Suppressor macrophage treated with lipopolysaccharide for 1 hour (primary cell): ENCODE measurements at places on chromosomes 12 and 14.
A peak's percentile ranks its signal among the peaks of the same experiment; 100 is the strongest.

- no peak for DNase-seq
Observed at GRCh38 chr14:93923626-93924025, 3.5 kb upstream of the FAM181A start.

DNA sequence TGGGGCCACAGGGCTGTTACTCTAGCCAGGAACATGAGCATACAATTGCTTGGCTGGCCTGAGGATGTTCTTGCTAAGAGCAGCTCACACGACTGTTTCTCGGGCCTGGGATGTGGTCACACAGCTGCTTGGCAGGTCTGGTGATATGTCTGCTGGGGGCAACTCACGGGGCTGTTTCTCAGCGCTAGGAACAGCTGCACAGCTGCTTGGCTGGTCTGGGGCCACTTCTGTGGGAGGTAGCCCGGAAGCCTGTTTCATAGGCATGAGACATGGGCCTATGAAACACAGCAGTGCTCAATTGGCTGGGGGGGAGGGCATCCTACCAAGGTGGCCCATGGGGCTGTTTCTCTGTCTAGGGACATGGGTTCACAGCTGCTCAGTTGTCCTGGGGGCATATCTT, 73.4 kb upstream of the DDHD1 start:
- DNase-seq = no peak

- DNase-seq = no peak
Observed at GRCh38 chr14:39712293-39712999, 280.2 kb upstream of the FBXO33 start.

- DNase-seq = peak; percentile 80
Observed at GRCh38 chr12:12817616-12818015, 4.5 kb downstream of the DDX47 start.

GRCh38 chr12:28966046-28966780, 182.9 kb upstream of the FAR2 start:
- DNase-seq = no peak

GRCh38 chr14:69268763-69269162, 8.8 kb downstream of the GALNT16 start:
- DNase-seq = no peak

GRCh38 chr14:105492031-105492970, 1.3 kb downstream of the TEDC1 start:
- no peak for DNase-seq

DNA sequence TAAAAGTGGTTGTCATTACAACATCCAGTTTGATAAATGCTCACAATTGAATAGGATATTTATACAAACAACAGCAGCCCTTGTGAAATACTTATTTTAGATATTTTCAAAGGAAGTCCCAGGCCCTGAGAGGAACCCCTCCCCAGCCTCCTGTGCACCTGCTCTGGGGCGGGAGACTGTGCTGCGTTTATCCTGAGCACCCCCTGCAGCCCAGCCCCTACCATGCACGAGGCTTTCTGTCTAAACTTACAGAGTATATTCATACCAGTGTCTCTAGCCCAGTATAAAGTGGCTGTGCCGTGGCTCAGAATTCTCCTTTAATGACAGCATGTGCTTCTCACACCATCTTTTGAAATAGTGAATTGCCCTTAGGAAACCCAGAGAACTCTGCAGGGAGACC, 1084.3 kb downstream of the TMEM121 start:
- DNase-seq = no peak

DNA sequence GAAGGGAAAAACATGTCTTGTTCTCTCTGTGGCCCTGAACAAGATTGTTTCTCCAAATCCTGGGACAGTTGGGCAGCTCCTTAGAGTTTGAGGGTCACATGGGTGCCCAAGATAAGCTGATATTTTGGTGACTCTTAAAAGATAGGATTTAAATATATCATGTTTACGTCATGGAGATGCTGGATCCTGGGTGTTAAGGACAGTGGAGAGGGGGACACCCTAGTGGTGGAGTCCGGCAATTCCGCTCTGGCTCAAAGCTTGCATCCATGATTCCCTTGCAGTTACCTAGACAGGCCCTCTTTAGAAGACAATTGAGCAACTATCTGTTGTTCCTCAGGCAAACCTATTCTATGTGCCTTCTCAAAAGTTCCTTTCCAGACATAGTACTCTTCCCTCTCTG, 101.8 kb downstream of the CMKLR1 start:
- DNase-seq = peak; percentile 13

DNA sequence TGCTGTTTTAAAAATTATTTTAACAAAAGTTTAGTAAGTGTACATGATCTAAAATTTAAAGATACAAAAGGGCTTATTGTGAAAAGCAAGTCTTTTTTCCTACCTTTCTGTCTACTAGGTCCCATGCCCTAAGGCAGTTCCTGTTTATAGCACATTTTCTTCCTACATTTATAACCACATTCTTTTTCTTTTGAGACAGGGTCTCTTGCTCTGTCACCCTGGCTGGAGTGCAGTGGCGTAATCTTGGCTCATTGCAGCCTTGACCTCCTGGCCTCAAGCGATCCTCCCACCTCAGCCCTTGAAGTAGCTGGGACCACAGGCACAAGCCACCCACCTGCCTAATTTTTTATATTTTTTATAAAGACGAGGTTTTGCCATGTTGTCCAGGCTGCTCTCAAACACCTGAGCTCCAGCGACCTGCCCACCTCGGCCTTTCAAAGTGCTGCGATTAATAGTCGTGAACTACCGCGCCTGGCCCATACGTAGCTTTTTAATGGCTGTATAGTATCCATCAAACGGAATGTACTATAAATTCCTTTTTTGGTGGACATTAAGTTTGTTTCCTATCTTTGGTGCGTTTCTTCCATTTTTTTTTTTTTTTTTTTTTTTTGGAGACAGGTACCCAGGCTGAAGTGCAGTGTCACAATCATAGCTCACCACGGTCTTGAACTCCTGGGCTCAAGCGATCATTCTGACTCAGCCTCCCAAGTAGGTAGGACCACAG, 20.9 kb downstream of the FRS2 start:
- no peak for DNase-seq

GRCh38 chr12:51265024-51265423, 5.2 kb downstream of the SMAGP start:
- DNase-seq = no peak

DNA sequence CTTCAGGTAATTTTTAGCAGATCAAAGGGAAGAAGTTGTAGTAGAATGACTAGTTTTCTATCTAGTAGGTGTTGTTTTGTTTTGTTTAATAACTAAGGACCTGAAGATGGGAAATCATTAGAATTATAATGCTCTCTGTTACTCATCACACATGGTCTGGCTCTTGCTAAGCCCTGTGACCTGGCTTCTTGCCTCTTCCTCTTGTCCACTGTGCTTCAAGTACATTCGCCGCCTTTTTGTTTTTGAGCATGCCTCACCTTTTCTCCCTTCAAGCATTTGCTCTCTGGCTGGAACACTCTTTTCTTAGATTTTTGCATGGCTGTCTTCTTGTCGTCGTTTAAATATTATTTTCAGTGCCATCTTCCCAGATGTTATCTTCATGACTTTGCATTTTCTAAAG, 47.7 kb downstream of the DAAM1 start:
- DNase-seq = no peak

GRCh38 chr14:63147018-63147417, 57.2 kb upstream of the RHOJ start:
- DNase-seq = no peak

DNA sequence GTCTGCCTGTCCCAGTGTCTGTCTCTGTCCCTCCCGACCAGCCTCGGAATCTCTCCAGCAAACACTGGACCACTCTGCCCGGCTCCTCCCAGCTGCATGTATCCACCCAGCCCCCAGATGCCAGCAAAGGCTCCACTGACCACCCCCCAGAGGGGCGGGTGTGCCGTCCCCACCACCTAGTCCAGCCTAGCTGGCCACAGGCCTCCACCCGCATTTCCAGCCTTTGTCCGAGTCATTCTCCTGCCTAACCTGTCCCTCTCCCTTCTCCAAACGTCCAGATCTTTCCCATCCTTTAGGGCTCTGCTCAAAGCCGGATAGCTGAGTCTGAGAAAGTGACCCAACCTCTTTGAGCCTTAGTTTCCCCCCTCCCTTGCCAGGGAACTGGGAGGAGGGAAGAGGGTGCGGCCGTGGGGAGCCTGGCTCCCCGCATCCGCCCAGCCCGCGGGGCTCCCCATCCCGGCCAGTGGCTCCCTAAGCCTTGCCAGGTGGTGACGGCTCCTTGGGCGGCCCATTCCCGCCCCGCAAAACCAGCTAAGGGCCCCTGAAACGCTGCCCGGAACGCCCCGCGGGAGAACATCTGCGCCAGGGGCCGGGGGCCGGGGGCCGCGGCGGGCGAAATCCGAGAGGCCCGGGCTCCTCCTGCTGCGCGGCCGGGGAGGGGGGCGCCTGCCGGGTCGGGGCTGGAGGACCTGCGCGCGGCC, 34.6 kb upstream of the ANKRD9 start:
- DNase-seq = no peak

DNA sequence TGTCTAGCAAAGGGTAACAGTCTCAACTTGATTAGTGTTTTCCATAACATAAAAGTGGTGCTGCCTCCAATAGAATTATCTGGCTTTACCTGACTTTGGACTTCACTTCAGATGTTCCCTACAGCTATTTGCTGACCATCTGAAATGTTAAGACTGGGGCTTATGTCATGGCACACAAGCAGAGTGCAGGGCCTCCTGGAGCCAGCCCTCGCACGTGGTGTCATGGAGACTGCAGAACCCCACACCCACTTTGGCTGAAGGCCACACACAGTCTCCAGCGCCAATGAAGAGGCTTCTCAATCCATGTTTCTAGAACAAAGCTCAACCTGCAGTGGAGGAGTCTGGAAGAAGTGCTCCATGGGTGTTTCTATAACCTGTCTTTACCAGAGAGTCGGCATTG, 169.6 kb upstream of the FRMD6 start:
- no peak for DNase-seq

DNA sequence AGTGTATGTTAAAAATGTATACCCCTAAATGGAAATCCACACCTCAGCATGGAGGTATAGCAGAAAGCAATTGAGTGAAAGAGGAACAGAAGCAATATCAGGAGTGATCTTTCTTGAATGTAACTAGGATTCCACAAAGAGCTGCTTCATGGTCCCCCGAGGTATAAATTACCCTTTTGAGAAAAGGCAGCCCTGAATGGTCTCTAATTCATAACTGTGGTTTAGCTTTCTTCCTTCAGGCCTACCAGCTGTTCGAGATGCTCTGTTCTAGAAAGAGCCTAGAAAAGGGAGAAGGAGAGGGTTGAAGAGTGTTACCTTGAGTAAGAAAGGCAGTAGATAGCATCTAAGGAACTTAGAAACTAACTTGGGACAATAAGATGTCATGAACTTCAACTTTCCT, 42.9 kb upstream of the CSRNP2 start:
- no peak for DNase-seq
